COLO829 (cell line): ENCODE measurements at places on chromosomes 1 and 21.

DNA sequence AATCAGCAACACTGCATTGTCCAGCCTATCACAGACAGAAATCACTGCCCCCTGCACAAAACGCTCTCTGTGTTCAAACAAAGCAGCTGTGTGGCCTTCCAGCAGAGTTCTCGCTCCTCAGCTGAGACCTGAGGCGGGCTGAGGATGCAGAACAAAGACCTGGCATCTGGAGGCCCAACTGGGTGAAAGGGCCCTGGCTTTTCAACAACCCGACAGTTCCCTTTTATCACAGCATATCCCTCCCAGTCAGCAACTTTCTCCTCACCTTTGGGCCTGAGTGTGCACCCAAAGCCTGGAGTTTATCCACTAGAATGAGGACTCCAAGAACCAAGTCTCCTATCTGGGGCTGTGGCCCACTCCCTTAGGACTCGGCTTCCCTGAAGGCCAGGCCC, 42.6 kb upstream of the A3GALT2 start:
- DNase-seq: no peak

DNA sequence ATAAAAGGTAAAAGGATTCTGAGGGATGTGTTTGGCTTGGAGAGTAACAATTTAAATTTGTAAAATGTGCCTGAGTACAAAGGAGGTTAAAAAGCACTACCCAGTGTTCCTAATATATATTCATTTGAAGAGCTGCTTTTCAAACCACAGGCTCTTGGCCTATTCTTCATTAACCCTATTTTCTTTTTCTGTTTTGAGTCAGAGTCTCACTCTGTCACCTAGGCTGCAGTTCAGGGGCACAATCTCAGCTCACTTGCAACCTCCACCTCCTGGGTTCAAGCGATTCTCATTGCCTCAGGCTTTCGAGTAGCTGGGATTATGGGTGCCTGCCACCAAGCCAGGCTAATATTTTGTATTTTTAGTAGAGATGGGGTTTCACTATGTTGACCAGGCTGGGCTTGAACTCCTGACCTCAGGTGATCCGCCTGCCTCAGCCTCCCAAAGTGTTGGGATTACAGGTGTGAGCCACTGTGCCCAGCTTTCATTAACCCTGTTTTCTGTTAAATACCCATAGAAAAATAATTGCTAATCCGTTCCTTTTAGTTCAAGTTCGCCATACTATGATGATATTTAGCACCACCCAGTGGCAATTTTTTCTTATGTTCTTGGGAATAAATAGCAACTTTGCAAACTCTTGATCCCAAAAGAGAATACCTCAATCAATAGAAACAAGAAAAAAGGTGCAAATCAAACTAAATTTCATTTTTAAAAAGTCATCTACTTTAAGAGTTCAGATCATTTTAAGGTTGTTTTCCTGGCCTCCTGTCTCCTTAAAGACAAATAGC, 30.5 kb downstream of the ZBTB8OS start:
- peak; percentile 10 for DNase-seq

GRCh38 chr1:18527921-18528320, 47.2 kb downstream of the KLHDC7A start:
- DNase-seq: no peak

GRCh38 chr1:231233735-231234417, 7.1 kb upstream of the GNPAT start:
- DNase-seq: no peak

GRCh38 chr1:35266306-35266705, 2.2 kb upstream of the ZMYM4 start:
- no peak for DNase-seq

DNA sequence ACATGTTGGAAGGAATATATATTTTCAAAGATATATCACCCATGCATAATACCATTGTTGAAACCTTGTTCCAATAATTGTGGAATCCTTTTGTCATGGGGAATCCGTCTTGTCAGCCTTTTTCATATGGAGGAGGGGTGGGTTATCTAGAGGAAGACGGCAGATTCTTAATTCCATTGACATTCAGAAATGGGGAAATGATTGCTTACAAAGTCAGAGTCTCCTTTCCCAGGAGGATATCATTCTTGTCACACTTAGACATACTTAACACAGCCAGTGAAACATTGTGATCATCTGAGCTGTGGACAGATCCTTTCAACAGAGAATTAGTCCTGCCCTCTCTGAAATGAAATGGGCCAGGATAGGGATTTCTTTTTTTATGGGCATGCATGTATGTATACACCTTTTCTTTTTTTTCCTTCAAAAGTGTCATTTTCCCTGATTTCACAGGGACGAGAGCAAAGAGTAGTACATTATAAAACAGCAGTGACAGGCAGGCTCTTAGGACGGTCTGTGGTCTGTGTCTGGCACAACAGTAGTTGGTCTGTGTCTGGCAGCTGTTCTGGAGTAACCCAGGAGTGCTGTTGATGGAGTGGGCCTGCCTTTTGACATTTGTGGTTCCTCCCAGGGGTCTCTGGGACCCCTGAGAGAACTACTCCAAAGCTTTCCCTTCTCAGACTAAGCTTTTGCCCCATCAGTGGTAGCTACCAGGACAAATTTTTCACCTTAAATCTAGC, 50.1 kb downstream of the VPS13D start:
- no peak for DNase-seq

DNA sequence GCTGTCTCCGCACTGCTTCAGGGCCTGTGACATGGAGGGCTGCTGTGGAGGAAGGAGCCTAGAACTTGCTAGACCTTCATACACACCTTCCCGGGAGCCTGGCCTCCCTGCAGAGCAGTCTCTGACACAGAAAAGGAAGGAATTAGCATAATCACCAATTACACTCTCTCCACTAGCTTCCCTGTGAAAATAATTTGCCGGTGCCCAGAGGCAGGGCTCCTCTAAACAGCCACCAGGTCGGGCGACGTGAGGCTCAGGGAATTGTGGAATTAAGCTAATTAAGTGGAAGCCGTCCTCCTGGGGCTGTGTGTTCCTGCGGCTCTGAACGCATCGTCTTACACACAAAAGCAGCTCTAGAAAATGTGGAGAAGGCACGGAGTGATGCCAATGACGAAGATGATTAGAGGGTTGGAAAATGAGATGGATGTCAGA, 82.6 kb downstream of the NENF start:
- DNase-seq: no peak

DNA sequence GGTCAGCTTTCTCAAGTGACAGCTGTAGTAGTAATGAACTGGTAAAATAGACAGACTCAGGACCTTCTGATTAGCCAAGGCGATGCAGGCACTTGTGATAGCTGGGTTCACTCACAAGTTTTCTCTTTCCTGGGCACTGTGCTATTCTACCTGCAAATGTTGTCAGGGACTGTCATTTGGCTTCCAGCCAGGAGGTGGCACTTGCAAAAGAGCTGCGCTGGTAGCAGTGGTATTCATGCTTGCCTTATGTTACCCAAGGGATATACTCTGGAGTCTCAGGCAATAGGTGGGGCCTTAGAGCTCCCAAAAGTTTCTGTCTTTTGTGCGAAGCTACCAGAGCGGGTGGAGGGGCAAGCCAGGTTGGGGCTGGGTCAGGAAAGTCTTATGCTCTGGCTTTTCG, 23.5 kb downstream of the IFI44 start:
- no peak for DNase-seq

DNA sequence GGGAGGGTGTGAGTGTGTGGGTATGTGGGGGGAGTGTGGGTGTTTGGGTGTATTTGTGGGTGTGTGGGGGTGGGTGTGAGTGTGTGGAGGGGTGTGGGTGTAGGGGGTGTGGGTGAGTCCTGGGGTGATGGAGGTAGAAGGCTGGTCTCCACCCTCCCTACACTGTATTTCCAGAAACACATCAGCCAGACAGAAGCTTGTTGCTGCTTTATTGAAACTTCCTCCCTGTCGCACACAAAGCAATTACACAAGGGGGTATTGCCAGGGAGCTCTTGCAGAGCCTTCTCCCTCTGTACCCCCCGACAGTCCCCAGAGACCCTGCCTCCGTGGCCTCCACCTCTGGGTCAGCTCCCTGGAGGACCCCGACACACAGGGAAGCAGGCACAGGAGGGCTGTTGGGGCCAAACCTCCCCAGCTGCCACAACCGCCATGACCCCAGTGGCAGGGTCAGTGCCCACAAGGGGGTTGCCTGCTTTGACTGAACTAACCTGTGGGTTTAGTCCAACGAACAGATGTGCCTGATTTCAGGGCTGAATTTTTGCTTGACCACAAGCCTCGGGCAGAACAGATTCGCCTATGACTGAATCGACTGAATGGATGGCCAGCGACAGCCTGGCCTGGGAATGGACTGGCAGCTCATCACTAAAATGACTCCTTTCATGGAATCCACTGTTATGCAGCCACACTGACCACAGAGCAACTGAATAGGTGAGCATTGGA, 9.1 kb upstream of the MATN1 start:
- DNase-seq: peak; percentile 72

DNA sequence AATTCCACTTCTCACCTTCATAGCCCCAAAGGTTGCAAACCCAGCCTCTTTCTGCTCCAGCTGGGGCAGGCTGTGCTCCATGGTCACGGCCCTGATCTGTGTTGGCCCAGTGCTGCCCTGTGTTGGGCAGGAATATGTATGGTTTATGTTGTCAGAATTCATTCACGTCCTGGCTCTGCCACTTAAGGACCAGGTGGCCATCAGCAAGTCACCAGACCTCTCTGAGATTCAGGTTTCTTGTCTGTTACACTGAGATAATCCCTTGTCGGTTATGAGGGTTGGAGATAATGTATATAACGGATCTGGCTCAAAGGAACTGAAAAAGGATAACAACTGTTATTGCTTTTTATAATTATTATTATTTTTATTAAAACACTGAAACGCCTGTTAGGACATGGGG, 39.1 kb upstream of the SELENON start:
- no peak for DNase-seq

GRCh38 chr1:226327761-226328162, 18.8 kb upstream of the LIN9 start:
- DNase-seq: no peak

DNA sequence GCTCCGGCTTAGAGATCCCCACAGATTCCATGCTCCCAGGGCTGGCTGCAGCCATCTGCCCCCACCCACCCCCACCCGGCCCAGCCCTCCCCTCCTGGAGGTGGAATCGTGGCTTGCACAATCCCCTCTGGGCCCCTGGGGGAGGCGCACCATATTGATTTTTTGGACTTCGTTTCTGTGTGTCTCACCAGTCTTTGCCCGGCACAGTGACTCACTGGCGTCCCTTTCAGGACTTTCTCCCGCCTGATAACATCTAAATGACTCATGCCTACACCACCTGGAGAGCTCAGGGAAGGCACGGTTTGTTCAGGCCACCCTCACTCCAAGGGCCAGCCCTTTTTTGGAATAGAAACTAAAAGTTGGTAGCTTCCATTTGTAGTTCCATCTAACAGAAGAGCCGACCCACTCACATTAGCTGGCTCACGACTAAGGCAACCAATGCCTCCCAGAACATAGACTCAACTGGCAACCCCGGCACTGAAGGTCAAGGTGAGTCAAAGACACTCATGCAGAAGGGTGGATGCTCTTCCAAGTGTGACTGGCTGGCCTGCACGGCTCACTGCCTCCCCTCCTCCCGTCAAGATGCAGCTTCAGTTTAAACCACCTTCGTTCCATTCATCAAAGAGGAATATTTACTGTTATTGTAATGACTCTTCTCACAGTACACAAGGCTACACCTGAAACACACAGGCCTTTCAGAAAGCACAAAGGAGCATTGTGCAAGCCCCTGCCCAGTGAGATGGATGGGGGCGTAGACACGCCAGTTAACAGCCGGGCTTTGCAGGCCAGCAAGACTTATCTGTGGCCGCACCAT, 18.1 kb upstream of the ETS2 start:
- no peak for DNase-seq

DNA sequence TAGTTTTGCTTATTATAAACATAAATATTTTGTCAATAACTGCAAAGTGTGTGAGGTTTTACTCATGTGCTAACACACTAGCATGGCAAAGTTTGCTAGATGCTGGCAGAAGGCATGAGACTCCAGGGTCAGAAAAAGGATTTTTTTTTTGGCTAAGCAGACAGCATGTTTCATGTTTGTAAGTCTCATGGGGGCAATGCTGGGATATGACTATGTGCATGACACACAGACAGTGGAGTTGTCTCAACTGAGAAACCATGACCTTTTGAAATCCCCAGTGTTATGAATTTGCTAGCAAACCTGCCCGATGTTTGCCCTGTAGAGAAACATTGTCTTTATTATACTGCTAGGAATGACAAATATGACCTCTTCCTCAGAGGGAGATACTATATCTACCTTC, 448.2 kb downstream of the BRINP3 start:
- no peak for DNase-seq

GRCh38 chr1:228998179-228998578, 262.9 kb downstream of the RHOU start:
- DNase-seq: no peak

GRCh38 chr1:30847358-30847972, 61.1 kb downstream of the SDC3 start:
- peak; percentile 90 for DNase-seq

- DNase-seq: peak; percentile 57
Observed at GRCh38 chr1:229664133-229664689, 38.2 kb downstream of the URB2 start.

DNA sequence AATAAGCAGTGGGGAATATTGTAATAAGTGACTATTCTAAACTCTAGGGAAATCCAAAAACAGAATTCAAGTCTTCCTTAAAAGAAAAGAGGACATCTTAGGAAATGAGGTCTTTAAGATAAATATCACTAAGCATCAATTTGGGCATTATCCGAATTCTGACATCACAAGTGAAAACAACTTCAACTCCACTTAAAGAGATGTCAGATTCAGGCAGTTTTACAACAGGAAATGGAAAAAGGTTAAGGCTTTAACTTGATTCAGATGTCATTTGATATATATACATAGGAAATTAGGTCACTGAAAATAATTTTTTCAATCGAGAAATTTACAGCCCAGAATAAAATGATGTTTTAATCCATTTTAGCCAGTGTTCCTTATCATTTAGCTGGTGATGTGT, 435.4 kb downstream of the SETD4 start:
- no peak for DNase-seq

DNA sequence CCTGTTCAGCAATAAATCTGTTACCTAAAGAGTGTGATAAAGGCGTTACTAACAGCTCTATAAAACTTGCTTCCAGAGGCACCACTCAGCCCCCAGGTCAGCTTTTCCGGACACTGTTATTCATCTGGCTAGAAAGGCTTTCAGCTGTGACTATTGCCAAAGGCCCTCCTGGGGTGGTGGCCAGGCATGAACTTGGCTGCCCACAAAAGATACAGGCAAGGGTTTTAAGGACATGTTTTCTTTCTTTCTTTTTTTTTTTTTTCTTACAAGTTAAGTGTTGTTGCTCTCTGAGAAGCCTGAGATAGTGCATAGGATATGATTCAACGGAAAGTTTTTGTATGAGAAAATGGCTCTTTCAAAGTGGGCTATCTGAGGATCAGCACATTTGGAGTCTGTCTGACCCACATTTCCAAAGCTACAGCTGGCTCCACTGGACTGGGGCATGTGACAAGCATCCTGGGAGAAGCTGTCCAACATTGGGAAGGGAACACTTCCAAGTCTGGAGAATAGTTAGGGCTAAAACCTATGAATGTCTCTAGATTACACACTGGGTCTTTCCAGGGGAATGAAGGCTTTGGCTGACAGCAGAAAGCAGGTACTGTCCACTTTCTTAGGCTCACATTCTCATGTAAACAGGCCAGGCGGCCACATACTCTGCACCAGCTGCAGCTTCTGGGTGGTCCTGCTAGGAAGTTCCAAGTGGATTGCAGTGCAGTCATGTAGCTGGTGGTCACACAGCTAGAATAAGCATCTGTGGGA, 639.7 kb downstream of the LMO4 start:
- DNase-seq: no peak

- no peak for DNase-seq
Observed at GRCh38 chr1:178634445-178634844, 90.6 kb upstream of the RALGPS2 start.

GRCh38 chr21:19458295-19458694, 1054.7 kb upstream of the TMPRSS15 start:
- no peak for DNase-seq
